Midbrain (tissue), 1 donor: ENCODE measurements at places on chromosomes 16 and 17.

DNA sequence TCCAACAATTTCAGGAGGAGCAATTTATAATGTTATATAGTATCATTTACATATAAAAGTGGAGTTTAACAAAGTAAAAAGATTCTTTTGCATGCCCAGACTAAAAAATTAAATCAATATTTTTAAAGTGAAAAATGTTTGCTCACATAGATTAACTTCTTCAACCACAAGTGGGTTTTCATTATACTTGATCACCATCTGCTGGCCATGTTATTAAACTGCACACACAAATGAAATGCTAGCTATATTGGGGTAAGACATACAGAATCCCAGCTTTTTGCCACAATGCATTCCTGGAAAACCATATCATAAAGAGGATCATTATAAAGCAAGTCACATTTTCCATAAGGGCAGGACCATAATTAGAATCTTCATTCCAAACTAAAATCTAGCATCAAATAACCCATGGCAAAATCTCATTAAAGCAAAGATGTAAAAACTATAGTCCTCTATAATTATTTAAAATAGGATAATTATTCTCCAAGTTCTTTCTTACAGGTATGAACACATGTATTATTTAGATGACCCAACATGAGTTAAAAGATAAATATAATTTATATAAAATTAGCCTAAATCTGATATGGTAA is 26.3 kb downstream of the CEP112 start:
- peak; percentile 37 for DNase-seq

GRCh38 chr16:71287454-71287853 is 1.7 kb downstream of the CMTR2 start:
- DNase-seq = no peak

DNA sequence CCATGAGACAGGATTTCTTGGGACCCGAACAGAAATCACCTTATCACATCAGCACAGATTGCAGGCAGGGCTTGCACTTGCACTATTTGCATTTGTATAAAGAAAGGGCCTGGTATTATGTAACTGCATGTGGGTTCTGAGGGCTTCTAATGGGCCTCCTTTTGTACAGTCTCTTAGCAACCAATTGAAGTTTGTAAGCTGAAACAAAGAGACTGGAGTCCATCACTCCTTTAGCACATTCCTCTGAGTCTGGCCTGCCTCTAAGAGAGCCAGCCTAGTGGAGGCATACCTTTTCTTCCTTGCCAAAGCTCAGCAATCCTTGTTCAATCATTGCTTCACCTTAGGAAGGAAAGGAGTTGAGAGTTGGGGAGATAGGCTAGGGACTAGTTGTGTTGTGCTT is 387.1 kb downstream of the XYLT1 start:
- DNase-seq = peak; percentile 19

- peak; percentile 1 for DNase-seq
Measured at GRCh38 chr17:37710344-37710886, 34.4 kb downstream of the HNF1B start.
